Kidney epithelial cell (primary cell): ENCODE measurements at places on chromosomes 3 and 15. TPM values are rescaled to one million over a fixed set of nuclear protein-coding genes. Genes with fewer than 3 reads are reported as not detected.

- DNase-seq, result peak; percentile 88
Observed at GRCh38 chr15:44536962-44537734, at the start of gene EIF3J. Gene EIF3J (plus strand): TSS chr15:44537147. CDS start chr15:44537195, 48 bp downstream.

- no peak for DNase-seq
Observed at GRCh38 chr3:30305021-30305420, 301.4 kb upstream of the TGFBR2 start.

- DNase-seq, result no peak
Observed at GRCh38 chr3:123768480-123769355, 115.4 kb downstream of the MYLK start.

GRCh38 chr3:67357610-67358458, 296.6 kb downstream of the SUCLG2 start:
- no peak for DNase-seq

DNA sequence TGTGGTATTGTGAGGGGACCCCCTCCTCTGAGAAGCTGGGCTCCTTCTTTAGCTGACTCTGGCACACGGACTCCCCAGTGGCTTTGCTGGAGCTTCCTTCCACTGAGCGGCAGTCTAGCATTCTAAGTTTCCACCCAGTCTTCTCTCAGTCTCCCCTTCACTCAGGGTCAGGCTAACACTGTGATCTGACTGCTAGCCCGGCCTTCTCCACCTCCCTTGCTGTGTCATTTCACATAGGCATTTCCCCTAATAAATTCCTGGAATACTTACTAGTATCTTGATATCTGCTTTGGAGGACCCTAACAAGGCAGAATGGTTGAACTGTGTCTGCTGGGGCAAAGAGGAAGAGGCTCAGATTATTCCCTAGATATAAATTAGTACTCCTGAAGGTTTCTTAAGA, 106.2 kb upstream of the THBS1 start:
- DNase-seq, result no peak

DNA sequence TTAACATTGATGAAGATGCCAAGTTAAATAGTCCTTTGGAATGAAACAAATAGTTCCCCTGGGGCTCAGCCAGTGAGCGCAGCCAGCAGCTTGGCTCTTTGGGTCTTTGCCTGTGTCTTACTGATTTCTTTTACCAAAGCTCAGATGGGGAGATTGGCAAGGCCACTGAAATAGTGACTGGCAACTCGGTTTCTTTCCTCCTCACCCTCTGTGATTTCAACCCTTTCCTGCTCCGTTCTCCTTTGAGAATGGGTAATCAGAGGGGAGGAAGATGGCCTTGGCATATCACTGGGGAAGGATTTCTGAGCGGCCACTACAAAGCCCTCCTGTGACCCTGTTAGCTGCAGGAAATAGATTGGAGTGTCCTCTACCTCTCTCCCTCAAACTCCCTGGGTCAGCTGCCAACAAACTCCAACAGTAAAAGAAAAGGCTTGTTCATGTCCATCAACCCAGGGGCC, 337.1 kb upstream of the LRRFIP2 start:
- DNase-seq, result no peak

PRSS50 gene
- 0.07 and 0.29 TPM in 2 replicates for total RNA-seq

SLC24A5 gene
- not detected in 2 replicates for total RNA-seq
